HT1080 (cell line): ENCODE measurements at places on chromosomes 7 and 10. TPM values are rescaled to one million over a fixed set of nuclear protein-coding genes. Genes with fewer than 3 reads are reported as not detected.

DNA sequence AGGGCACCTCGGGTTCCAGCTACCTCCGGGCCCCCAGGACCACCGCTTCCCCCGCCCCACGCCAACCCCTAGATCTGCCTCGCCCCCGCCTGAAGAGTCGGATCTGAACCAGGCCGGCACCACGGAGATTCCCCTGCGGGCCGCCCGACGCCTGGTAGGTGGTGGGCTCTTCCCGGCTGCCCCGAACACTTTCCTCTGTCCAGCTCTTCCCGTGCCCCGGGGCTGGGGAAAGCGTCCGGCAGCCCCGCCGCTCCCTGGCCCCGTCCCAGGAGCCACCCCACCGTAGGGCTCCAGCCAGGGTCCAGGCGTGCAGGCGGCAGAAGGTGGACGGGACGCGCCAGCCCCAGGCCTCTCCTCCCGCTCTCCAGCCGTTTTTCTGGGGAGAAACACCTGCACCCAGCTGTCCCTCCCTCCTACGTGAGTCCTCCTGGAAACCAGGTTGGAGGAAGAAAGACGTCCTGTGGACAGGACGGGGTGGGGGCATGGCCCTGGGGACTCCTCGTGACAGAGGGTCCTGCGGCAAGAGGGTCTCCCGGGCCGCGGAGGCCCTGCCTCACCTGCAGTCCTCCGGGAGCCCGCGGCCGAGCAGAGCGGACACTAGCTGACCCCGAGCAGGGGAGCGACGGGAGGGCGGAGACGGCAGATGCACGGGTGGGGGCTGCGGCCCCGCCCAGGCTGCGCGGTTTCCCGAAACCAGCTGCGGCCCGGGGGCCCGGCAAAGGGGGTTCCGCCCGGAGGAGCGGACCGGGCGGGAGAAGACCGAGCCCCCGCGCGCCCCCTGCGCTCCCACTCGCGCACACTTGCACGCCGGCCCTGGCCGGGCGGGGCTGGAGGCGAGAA is at the start of gene TMEM176B:
TMEM176B (minus strand) TSS at position 624 of the 840 bp plus-strand sequence. CDS start 3,795 bp downstream, outside the sequence.
- no peak for DNase-seq

GRCh38 chr10:78981970-78982281 is 86.8 kb upstream of the ZMIZ1 start:
- no peak for DNase-seq

DNA sequence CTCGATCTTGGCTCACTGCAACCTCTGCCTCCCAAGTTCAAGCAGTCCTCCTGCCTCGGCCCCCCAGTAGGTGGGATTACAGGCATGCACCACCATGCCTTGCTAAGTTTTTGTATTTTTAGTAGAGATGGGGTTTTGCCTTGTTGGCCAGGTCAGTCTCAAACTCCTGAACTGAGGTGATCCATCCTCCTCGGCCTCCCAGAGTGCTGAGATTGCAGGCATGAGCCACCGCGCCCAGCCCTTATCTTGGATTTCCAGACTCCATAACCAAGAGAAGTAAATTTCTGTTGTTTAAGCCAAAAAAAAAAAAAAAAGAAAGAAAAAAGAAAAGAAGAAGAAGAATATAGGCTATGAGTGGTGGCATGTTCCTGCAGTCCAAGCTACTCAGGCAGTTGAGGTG is 53.3 kb upstream of the RABGEF1 start:
- DNase-seq = no peak

ZNF736 gene
- 2.1 and 3.5 TPM in 2 replicates for total RNA-seq
